Frontal cortex (tissue), 4 donors: ENCODE measurements at places on chromosomes 13 and 19. TPM values are rescaled to one million over a fixed set of nuclear protein-coding genes. Genes with fewer than 3 reads are reported as not detected.

GRCh38 chr19:55688422-55689218 is 13.6 kb downstream of the EPN1 start:
- DNase-seq = no peak

- DNase-seq = no peak
Observed at GRCh38 chr19:5931251-5931650, 17.2 kb downstream of the CAPS start.

DNA sequence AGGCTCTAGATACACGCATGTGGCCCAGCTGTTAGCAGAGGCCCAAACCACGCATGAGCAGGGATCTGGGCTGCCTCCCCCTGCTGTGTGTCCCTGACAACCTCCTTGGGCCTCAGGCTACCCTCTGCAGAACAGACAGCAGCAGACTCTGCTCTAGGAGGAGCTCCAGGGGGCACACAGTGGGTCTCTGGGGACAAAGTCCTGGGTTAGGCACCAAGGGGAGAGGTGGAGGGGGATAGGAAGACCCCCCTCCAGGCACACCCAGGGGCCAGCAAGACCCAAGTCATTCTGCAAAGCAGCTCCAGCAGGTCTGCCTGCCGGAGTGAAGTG is 8.0 kb downstream of the TINCR start:
- no peak for DNase-seq

GRCh38 chr19:3171894-3172672 is 6.5 kb upstream of the S1PR4 start:
- no peak for DNase-seq

GRCh38 chr19:29842471-29843179 is 30.8 kb downstream of the CCNE1 start:
- DNase-seq = no peak

- no peak for DNase-seq
Observed at GRCh38 chr13:77980592-77980991, 62.0 kb upstream of the EDNRB start.

- DNase-seq = no peak
Observed at GRCh38 chr13:48562296-48563066, 29.6 kb upstream of the RCBTB2 start.

DNA sequence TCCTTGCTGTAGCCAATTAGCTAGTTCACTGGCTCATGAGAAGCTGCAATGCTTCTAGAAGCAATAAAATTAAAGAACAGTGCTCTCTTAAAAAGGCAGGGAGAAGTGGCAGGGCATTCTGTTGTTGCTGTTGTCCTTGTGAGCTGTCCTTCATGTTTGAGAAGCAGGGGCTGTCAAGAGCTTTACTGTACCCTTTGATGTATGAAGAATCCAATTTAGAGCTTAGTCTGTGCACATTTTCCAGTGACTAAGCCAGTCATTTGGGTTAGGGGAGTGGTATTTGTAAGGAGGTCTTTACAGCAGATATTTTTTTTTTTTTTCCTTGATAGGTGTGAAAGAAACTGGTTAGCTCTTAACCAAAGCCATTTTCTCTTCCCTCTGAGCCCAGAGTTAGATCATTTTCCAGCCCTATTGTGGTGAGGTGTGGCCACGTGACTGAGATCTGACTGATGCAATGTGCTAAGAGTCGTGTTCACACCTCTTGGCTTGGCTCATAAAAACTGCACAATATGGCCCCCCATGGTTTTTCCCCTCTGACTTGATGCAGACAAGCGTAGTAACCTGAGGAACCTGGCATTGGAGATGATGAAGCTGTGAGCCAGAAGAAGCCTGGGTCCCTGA is 309.6 kb upstream of the TMTC4 start:
- no peak for DNase-seq

DNA sequence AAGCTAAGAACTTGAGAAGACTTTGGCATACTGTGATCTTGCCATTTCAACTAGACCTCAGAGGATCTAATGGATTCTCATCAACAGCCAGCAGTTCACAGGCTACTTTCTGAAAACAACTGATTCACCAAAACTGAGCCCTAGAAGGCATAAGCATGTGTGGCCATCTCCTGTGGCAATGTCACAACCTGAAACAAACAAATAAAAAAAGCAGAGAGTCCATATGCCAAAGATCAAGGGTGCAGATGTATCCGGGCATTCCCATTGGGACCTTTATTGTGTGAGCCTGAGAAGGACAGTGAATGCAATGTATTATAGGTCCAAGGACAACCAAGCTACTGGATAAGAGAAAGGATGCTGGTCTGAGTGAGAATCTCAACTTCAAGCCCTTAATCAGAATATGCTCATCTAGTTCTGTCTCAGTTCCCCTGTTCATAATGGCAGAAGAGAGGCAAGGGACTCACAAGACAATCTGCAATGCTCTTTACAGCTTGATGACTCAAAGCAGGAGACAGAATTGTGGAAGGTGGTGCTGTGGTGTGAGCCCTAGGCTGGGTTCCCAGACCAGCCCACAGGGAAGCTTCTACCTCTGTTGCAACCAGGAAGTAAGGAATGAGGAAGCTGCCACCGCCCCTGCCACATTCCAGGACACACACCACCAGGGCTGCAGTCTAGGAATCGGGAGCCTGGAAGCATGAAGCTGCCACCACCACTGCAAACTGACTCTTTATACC is 133.7 kb downstream of the RAP2A start:
- no peak for DNase-seq

DNA sequence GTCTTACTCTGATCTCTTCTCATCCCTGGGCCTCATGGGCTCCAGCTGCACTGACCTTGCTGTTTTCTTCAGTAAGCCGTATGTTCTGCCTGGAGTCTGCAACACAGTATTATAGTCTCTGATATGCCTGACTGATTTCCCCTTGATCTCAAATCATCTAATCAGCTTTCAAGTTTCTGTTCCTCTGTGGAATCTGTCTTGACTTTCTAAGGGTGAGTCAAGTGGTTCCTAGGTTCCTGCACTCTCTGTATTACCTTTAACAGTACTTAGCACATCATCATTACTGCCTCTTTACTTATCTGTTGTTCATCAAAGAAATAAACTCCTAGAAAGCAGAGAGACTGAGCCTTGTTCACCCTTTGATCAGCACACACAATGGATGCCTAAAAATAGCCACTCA is 350.7 kb downstream of the LMO7 start:
- DNase-seq = no peak

- no peak for DNase-seq
Observed at GRCh38 chr13:36685927-36686326, 12.1 kb downstream of the SERTM1 start.

- DNase-seq = no peak
Observed at GRCh38 chr13:113166266-113166665, 7.8 kb downstream of the PROZ start.

DNA sequence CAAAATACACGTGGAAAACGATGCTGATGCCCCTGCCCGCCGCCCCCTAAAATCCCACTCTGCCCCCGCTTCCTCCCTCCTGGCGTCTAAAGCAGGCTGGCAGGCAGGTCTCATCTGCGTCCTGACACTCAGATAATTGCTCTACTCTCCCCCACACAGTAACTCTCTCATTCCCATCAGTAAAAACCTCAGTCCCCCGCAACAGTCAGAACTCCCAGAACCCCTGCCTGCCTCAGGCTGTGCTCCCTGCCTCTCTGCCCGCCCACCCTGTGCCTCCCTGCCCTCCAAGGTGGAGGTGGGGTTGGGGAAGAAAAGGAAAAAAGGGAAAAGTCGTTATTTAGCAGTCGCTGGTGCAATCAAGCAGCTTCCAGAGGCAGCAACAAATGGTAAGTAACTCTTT is 473.7 kb downstream of the EFNB2 start:
- DNase-seq = no peak

DNA sequence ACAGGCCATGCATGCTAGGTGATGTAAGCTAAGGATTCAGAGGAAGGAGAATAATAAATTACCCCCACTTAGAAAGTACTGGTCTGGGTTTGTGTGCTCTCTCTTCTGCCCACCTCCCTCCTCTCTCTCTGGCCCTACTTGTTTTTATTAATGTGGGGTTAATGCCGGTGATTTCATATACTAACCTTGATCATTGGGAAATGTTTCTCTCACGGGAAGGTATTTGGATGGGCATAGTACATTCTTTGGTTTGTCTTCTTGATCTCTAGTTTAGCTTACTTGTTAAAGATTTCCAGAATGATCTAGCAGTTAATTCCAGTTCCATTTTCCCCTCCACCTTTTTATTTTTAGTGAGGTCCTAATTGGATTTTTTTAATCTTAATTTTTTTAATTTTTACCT is 24.6 kb downstream of the ARHGAP35 start:
- no peak for DNase-seq

DNA sequence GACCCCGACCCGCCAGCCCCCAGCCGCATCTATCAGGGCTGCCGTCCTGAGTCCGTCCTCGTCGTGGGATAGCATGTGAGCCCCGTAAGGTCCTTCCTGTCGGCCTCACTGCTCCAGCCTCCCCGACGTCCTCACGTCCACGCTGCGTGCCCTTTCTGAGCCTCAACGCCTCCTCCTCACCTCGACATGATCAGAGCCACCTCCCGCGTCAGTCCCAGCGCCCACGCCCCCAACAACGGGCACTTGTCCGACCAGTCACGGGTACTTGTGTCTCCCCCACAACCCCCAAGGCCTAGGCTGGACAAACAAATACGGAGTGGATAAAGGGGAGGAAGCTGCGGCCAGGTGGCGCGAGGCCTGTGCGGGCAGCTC is 665 bp downstream of the ZNF497 start:
- DNase-seq = no peak

DNA sequence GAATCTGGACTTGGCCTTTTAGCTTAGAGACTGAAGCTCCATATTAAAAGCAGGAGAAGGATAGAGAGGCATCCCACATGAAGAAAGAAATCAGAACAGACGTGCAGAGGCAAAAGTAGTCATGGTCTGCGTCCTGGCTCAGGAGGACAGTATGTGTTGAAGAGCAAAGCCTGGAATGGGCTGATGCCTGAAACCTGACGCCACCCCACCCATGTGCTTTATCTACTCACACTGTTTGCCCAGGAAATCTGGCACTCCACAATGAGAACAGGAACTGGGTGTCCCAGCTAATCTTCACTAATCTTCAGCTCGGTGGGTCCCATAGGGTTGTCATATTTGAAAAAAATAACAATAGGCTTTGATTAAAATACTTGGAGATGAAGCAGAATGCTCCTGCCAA is 549.0 kb upstream of the GPC6 start:
- DNase-seq = no peak

GRCh38 chr19:334296-335071 is 10.1 kb downstream of the MIER2 start:
- DNase-seq = no peak

DNA sequence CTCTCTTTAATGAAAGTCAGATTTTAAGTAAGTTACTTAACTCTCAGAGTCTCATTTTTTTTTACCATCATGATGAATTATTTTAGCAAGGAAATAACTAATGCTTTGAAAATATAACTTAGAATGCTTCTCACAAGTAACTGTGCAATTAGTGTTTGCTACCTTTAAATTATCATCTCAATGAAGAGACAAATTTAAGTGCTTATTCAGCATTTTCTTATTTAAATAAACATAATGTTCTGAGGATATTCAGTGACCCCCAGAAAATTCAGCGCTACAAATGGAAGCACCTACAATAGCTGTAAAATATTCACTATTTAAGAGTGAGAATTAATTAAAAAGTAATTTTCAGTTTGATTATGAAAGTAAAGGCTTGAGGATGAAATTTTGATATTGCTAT is 527.2 kb downstream of the SLITRK1 start:
- DNase-seq = no peak

DNA sequence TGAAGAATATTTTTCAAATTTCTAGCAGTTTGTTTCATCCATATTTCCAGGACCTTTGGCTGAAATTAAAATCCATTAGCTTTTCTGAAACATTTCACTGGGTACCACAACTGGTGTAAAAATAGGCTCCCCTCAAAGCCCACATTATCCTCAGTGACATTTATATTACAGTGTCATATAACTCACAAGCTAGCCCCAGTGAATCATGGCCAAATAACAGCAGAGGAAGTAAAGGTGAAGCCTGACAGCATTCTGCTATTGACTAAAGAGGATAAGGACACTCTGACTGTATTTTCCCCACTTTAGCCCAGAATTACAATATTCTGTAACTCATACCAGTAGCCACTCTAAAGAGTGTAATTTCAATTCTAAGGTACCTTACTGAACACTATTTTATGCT is 21.9 kb downstream of the KCTD12 start:
- no peak for DNase-seq

DNA sequence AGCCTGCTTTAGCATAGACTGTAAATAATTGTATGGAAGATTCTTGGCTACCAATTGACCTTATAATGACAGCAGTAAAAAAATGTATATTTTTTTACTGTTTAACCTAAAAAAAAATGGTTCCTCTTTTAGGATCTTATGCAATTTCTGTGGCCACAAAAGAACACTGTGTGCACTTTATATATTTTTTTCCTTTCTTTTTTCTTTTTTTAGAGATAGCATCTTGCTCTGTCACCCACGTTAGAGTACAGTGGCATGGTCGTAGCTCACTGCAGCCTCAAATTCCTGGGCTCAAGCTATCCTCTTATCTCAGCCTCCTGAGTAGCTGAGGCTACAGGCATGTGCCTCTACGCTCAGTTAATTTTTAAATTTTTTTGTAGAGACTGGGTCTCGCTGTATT is 6.1 kb downstream of the FLT3 start:
- DNase-seq = no peak

- no peak for DNase-seq
Observed at GRCh38 chr19:8702350-8702749, 3.8 kb upstream of the ACTL9 start.

DNA sequence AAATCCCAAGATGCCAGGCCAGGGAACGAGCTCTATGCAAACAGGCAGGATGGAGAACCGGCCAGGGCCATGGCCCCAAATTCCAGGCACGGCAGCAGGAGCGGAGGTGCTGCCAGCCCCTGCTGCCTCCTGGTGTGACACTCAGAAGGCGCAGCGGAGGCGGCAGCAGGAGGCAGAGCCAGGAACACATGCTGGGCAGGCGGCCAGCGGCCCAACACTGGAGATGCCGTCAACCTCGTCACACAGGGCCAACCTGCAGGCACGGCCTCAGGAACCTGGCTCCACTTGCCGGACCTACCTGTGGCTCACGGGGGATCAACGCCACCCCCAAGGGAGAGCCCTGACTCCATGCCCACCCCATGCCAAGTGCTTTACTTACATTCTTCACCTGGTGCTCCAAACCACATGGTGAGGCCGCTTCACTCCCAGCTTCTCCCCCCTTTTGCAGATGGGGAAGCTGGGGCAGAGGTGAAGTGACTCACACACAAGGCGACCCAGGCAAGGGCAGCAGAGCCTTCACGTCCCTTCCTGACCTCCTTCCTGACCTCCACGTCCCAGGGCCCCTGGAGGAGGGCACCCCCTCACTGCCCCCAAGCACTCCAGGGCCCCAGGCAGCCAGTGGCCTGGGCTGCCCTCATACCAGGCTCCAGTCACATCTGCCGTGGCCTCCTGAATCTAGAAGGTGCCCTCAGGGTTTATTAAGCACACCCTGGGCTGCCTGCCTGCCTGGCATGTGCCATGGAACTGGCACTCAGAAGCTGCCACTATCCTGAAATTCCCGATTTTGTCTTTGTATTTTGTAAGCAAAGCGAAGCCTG is 43.5 kb downstream of the GGACT start:
- DNase-seq = no peak

GRCh38 chr13:94660695-94661326 is 51.5 kb downstream of the SOX21 start:
- no peak for DNase-seq

The PLVAP gene
- under 0.01 TPM for total RNA-seq

The PHF11 gene
- total RNA-seq = 3.7 TPM

The NBEA gene
- 209 TPM for total RNA-seq

The HSPB6 gene
- under 0.01 TPM for total RNA-seq

The TMC4 gene
- not detected for total RNA-seq

The ZFP28 gene
- total RNA-seq = 35.5 TPM

The ZNF564 gene
- total RNA-seq = 32.6 TPM

The TLE5 gene
- 97.4 TPM for total RNA-seq
